ENCODE measurements at places on chromosomes 2 and 18.

- DNase-seq = no peak
Observed at GRCh38 chr18:25231327-25231691, 120.7 kb downstream of the ZNF521 start.

DNA sequence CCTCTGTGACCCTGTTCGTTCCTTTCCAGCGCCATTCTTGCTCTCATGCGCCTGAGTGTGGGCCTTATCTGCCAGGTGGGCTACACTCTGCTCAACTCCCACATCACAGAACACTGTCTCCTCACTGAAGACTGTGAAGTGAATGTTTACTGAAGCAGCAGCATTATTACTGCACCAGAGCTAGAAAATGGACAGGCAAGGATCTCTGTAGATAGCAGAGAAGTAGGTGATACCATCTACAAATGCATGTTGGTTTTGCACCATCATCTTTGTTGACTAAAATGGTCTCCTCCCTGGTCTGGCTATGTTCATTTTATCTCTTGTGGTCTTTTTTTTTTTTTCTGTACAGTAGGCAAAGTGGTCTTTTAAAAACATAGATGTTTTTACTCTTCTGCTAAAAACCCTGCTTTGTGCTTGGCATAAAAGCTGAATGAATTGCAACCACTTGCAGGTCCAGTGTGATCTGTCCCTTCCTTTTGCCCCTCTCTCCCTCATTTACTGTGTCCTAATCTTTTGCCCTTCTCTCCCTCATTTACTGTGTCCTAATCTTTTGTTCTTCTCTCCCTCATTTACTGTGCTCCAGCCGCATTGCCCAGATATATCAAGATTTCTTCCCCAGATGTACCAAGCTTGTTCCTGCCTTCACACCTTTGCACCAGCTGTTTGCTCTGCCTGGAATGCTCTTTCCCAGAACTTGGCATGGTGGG is 35.4 kb downstream of the BABAM2 start:
- DNase-seq = no peak

GRCh38 chr18:9846162-9846925 is 39.4 kb upstream of the TXNDC2 start:
- DNase-seq = no peak

- DNase-seq = no peak
Observed at GRCh38 chr2:21891191-21891590, 767.4 kb downstream of the TDRD15 start.

- DNase-seq = no peak
Observed at GRCh38 chr2:197633109-197633657, 42.2 kb downstream of the RFTN2 start.

DNA sequence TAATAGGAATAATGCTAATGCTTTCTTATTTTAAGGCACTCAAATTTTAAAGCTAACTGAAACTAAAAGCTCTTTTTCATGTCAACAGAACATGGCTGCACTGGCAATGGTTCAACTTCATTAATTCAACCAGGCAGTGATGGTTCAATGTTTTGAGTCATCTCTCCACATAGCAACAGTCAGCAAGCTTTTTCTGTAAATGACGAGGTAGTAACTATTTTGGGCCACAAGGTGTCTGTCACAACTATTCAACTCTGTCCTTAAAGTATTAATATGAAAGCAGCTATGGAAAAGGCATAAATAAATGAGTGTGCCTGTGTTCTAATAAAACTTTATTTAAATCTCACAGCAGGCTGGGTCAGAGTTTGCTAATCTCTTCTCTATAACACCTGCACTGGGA is 1425.6 kb upstream of the PIK3C3 start:
- DNase-seq = no peak

DNA sequence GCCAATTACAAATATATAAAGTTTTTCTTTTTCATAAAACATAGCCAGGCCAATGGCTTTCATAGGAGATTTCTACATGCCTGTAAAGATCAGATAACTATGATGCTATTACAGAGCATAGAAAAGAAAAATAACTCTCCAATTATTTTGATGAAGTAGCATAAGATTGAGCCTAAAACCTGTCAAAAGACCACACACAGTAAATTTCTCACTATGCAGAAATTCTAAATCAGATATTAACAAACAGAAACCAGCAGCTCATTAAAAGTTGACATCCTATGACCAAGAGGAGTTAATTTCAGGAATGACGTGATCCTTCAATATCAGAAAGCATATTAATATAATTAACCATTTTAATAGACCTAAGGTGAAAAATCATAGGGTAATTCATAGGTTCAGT is 139.0 kb upstream of the PIEZO2 start:
- no peak for DNase-seq

DNA sequence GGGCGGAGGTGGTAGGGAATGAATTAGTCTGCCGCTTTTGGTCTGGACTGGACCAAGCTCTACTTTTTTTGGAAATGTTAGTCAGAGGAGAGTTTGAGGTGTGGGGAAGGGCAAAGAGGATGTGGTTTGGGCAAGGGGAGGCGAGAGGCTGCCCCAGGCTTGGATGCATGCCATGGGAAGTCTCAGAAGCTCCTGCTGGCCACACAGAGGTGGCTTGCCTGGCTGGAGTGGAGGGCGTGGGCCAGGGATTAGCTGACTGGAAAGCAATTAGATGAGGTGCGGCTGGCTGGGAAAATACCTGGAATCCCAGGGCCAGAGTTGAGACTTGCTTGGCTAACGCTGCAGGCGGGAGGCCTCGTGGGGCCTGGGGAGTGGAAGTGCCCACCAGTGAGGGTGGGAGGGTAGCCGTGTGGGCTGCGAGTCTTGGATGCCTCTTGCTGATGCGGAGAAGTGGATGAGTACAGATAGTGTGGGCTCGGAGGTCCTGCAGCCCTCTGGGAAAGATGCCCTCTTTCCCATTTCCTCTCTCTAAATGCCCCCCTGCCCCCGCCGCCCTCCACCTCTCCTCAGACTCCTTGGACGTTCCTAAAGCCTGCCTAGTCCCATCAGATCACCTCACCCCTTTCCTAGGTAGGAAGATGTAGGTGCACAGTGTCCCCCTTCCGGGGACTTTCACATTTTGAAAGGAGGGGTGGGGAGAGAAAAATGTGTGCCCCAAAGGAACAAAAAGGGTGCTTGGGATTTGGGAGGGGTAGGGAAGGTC is 117.6 kb downstream of the SMAD7 start:
- no peak for DNase-seq

DNA sequence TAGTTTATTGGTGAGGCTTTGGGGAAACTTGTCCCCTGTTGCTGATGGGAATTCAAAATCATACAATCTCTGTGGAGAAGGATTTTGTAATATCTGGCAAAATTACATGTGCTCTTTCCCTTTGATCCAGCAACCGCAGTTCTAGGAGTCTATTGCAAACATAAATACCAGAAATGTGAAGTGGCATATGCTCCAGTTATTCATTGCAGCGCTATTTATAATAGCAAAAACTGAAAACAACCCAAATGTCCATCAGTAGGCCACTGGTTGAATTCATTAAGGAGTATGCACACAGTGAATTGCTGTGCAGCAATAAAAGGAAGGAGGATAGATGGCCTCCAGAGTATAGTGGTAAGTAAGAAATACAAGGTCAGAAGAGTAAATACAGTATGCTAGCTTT is 76.5 kb downstream of the HNRNPLL start:
- DNase-seq = no peak

DNA sequence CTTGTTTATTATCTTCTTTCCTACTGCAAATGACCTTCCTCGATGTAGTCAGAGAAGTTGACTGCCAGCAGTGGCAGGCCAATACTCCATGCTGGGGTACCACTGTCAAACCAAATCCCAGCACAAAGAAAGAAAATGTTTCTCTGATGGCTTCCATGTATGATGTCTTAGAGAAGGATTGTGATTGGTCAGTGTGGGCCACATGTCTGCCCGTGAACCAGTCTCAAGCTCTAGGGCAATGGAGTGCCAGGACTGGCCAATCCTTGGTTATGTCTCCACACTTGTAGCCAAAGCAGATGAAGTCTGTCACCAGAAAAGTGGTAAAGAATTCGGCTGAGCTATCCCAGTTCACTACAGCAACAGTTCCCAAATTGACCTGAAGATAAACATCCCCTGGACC is 17.6 kb upstream of the SMAD4 start:
- no peak for DNase-seq

DNA sequence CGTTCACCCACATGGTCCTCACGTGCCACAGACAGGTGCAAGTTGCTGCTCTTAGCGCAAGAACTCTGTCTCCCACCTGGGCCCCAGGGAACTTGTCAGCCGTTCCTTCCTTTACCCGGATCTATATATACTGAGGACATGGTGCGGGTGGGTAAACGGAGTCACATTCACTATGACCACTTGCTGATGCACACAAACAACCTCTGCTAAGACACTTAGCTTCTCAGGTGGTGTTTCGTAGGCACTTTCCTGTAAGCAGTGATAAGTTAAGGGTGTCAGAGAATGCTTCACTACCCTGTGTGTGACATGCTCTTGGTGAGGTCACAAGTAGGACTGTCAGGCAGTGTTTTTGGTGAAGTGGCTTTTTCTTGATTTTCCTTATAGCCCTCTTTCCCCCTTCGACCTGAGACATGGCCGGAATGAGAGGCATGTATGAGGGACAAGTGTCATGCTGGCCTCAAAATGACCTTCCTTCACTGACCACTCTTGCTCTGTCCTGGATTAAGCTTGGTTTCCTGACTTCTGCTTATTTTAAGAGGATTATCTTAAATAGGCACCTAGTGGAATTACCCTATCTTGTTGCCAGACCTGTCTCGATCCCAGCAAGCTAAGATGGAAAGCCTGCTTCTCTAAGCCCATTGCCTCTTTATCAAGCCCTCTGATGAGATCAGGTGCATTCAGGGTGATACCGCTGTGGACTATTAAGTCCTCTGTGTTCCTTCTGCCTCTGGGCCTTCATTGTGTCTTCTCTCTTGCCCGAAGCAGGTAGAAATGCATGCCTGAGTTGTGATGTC is 97.1 kb upstream of the CELF4 start:
- DNase-seq = no peak

DNA sequence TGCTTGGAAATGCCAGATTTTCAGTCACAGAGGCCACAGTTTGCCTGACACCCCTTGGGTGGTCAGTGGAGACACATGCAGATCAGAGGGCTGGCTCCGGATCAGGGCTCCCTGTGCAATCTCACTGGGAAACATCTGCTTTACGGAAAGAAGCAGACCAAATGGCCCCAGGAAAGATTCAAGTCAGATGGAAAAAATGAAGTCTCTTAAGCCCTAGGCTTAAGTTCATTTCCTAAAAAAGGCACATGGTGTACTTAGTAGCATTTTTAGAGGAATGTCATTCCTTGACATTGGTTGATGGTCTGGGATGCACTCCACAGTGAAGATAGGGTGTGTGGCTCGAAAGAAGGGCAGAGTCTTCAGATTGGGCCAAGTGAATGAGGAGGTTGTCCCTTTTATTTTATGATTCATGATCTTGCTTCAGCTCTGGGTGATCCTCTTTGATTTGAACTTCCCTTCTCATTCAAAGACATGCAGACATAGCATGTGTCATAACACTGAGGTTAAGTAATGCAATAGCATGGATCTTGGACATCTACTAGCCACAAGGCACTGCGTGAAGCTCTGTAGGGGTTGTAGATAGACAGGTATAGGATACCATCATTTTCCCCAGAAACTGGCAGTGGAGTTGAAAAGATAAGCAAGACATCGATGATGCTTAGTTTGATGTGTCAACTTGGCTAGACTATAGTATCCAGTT is 56.5 kb downstream of the KCNE4 start:
- DNase-seq = no peak

GRCh38 chr2:121419081-121419699 is 111.5 kb upstream of the RNU4ATAC start:
- no peak for DNase-seq

DNA sequence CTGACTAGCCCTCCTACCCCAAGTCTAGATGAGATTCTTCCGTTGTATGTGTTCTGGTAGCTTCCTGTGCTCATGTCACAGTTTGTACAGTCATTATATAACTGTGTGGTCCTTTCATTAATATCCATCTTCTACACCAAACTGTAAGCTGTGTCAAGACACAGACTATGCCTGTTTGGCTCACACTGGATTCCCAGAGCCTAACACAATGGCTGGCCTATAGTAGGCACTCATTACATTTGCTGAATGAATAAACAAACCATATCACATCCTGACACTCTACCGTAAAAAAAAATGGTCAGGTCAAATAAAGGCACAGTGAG is 72.6 kb downstream of the ANKRD44 start:
- no peak for DNase-seq

DNA sequence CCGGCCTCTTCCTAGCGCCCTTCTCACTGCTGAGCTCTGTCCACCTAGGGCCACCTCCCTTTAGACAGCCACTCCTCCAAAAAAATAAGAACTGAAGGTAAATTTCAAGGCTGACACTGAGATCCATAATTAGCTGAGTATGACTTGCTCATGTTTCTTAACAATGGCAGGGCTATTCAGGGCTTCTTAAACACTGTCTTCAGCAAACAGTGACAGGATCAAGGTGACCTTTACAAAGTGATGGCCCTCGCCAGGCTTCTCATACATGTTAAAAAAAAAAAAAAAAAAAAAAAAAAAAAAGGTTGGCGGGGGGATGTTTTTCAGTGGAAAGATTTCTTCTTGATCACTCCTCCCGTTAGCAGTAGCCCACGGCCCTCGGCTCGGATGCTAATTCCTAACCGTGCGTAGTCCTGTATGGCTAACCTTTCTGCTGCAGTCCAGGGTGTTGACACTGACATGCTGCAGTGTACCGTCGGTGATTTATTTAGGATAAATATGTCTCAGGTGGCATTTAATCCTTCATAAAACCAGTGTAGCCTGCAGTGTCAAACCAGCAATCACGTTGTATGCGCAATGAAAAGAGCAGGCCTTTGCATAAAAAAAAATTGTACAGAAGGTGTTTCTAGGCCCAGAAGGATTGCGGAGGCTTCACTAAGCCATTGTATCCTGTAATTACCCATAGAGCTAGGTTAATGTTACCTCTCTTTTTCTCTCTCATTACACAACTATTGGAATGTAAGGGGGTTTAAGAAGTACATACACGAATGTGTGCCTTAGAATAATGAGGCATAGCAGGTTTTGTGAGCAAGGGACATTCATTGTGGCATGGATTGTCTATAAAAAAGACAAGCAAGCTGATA is 142.7 kb downstream of the PTGR3 start:
- no peak for DNase-seq

GRCh38 chr18:25503567-25504081 is 151.7 kb upstream of the ZNF521 start:
- no peak for DNase-seq

GRCh38 chr2:8133363-8133762 is 548.5 kb upstream of the ID2 start:
- DNase-seq = no peak

DNA sequence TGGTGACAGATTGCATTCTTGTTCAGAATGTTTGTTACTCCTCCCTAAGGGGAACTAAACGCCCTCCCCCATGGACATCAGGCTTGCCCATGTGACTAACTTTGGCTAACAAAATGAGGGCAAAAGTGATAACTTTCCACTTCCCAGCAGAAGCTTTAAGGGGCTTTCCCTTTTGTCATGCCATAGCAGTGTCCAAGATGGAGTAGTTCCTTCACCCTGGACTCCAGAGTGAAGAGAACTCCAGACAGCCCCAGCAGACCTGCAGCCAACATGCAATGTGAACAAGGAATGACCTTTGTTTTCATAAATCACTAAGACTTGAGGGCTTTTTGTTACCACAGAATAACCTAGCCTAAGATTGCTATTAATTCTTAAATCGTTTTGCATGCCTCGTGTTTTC is 163.5 kb downstream of the ZEB2 start:
- no peak for DNase-seq

Data from activated CD4-positive, CD25-positive, alpha-beta regulatory T cell treated with anti-CD3 and anti-CD28 coated beads, Interleukin-2, amount 50 U/mL, for 16 hours (primary cell).